Naive thymus-derived CD8-positive, alpha-beta T cell (primary cell): ENCODE measurements at places on chromosomes 3 and 15.

- DNase-seq: no peak
Observed at GRCh38 chr3:100169201-100169920, 55.1 kb upstream of the FILIP1L start.

GRCh38 chr15:85048430-85048829 lies 66.8 kb downstream of the PDE8A start:
- no peak for DNase-seq

DNA sequence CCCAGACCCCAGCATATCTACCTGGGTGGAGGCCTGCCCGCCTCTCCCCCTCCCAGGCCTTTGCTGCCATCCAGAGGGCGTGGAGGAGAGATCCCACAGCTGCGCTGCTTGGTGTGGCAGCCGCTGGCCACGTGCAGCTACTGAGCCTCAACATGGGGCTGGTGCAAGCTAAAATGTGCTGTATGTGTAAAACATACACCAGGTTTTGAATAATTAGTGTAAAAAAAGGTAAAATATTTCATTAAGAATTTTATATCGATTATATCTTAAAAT lies 95.8 kb downstream of the SEC22A start:
- no peak for DNase-seq

GRCh38 chr15:51405693-51406523 lies 64.5 kb downstream of the GLDN start:
- DNase-seq: no peak

DNA sequence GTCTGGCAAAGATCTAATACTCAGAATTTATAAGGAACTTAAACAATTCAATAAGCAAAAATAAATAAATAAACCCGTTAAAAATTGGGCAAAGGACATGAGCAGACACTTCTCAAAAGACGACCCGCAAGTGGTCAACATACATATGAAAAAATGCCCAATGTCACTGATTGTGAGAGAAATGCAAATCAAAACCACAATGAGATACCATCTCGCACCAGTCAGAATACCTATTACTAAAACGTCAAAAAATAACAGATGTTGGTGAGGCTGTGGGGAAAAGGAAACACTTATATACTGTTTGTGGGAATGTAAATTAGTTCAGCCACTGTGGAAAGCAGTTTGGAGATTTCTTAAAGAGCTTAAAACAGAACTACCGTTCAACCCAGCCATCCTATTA lies 188.0 kb upstream of the MRPL3 start:
- no peak for DNase-seq

DNA sequence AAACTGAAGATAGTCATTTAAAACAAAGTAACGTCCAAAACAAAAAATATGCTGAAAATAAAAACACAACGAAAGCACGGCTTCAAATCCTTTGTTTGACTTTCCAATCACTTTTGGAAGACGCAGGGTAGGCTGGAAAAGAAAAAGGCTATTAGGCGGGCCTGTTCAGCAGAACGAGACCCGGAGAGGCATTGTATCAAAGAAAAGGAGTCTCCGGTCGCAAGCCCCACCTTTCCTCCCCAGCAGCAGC lies 691 bp downstream of the SENP7 start:
- DNase-seq: no peak

DNA sequence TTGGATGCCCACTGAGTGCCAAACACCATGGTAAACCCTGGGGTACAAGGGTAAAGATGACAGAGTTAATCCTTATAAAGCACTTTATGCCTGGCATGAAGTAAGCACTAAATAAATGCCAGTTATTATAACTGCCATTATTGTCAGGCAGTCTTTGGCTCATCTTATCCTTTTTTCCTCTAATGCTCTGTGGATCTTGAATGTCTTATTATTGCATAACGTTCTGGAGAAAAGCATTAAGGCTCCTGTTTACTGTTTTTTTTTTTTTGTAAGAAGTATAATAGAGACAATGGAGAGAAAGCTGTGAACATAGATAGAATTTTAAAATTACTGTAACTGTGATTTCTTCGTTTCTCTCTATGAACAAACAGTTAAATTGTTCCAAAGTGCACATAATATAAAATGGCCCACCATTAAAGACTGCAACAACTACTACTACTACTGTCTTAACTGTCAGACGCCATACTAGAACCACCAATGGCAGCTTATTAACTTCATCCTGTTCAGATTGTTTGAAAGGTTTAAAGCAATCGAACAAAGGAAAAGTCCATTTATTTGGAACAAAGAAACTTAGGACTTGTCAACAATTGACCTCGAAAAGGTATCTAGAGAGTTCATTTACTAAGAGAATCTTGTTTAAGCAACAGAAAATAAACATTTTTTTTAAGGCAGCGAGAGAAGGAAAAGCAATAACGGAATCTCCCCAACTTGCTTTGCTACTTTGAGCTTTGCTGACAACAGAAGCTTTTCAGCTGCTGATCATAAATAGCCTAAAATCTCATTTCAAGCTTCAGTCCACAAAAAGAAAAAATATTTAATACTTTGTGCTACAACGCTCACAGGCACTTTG lies 520.7 kb downstream of the ROBO1 start:
- no peak for DNase-seq

DNA sequence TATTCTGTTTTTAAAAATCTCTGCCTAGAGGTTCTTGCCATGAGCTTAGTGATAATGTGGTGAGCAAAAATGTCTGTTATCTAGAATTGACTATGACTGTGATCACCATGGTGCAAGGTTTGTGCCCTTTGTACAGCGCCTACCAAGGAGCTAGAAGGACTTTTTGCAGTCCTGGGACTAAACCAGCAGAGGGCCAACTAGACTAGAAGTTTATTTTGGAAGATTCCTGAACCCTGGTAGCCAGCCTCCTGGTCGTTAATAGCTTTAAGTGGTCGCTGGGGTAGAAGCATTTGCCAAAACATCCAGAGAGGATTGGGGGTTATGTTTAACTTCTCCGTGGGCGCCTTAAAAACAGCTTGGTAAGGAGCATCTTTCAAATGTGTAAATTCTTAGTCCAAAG lies 7.8 kb downstream of the SCG5 start:
- no peak for DNase-seq
